ENCODE measurements at places on chromosomes 16 and 17.
A peak's percentile ranks its signal among the peaks of the same experiment; 100 is the strongest.

DNA sequence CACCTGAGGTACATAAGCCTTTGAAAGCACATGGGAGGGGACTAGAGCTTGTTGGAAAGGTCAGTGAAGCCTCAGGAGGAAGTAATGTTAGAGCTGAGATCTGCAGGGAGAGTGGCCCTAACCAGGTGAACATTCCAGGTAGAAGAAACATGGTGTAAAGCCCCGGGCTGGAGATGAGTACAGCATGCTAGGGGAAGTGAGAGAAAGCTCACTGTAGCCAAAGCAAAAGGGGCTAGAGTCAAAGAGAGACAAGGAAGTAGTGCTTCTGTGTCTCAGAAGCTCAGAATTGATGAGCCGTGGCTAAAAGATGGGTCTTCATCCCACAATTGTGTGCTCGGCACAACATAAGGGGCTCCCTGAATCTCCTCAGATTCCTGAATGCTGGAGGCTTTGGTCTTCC is 481.8 kb downstream of the XYLT1 start:
- no peak for DNase-seq

- DNase-seq: no peak
Observed at GRCh38 chr16:72890587-72890986, 157.3 kb downstream of the ZFHX3 start.

GRCh38 chr16:3202903-3203539 is 15.0 kb downstream of the OR1F1 start:
- no peak for DNase-seq

DNA sequence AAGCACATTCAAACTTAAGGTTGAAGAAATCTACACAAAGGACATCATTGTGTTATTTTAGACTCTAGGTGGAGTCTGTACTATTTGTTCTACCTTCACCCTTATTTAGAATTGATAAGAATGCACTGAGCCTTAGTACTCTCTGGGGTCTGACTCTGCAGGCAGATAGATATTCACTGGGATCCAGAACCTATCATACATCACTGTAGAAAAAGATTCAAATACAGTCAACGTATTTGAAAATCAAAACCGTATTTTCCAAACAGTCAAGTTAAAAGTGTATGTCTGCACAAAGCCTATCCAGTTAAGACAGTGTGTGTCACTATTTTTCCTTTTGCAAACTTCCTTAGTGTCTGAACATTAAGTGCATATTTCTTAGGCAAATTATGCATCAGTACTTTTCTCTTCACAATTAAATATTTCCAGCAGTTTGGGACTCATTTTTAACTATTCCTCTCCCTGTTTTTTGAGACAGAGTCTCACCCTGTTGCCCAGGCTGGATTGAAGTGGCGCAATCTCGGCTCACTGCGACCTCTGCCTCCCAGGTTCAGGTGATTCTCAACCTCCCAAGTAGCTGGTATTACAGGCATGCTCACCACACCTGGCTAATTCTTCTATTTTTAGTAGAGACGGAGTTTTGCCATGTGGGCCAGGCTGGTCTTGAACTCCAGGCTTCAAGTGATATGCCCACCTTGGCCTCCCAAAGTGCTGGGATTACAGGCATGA is 22.3 kb downstream of the MOSMO start:
- no peak for DNase-seq

DNA sequence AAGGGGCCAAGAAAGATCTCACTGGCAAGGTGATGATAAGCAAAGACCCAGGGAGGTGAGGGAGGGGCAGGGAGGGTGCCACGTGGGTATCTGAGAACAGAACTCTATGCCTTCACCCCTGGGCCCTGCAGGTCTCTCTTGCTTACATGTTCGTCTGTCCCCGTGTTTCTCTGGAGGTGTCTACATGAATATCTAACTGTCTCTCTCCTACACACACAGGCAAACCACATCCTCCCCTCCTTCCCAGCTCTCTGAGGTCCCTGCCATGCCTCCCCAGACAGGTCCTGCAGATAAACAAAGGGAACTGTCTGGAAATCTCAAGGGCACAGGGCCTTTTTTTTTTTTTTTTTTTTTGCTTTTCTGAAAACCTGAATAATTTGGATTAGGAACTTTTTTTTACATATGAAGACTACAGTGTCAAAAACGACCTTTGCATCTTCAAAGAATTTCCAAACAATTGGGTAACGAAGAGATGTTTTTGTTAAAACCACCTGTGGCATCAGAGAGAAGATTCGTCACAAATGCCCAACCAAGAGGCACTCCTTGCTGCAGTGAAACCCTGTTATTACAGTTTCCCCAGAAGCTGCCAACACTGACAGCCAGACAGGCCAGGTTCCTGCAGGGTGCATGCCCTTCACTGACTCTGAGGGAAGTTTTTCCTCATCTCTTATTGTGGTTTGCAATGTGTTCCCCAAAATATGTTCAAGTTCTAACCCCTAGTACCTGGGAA is 17.8 kb downstream of the PLLP start:
- DNase-seq: no peak

DNA sequence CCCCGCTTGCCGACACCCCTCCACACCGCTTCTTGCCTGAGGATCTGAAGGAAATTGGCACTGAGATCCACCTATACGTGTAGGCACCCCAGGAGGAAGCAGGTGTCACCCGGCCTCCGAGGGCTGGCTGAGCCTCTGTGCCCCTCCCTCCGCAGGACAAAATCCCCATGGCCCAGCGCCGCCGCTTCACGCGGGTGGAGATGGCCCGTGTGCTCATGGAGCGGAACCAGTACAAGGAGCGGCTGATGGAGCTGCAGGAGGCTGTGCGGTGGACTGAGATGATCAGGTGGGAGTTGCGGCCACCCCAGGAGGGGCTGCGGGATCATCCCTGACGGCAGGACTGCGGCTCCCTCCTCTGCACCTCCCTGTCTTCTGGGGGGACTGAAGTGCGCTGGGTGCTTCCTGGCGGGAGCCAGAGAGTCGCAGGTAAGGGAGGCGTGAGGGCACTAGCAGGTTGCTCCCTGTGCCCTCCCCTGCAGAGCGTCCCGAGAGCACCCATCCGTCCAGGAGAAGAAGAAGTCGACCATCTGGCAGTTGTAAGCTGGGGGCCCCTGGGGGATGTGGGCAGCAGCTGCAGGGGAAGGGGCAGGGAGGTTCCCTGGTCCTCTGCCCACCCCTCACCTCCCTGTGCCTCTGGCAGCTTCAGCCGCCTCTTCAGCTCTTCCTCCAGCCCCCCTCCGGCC is 9.0 kb downstream of the NME3 start:
- DNase-seq: no peak

DNA sequence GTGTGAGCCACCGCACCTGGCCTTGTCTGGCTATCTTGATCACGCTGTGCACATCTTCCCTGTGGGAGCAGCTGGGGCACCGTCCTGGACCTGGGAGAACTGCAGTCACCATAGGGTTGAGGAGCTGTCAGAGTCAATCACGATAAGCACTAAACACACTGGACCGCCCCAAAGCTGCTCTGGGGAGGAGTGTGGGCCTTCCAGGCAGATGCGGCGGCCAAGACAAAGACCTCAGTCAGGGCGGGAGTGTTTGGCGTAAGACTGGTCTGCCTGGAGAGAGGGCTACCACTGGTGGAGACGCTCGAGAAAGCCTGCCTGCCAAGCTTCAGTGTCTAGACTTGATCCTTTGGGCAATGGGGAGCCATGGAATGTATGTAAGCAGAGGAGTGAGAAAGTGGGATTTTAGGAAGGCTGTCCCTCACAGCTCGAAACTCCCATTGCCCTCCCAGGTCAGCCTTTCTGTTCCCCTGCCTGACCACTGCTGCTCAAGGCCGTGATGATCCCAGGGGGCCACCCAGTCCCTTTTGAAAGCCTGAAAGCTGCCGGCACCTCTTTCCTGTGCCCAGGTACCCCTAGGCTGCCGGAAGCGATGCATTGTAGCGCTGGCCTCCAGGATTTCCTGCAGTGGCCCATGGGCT is 29.3 kb upstream of the CIBAR2 start:
- no peak for DNase-seq

- no peak for DNase-seq
Observed at GRCh38 chr17:49698005-49698404, 9.8 kb downstream of the SLC35B1 start.

GRCh38 chr17:48031966-48032365 is 5.6 kb downstream of the COPZ2 start:
- DNase-seq: no peak

- DNase-seq: no peak
Observed at GRCh38 chr17:61064087-61064951, 335.3 kb upstream of the TBX2 start.

- no peak for DNase-seq
Observed at GRCh38 chr17:44932096-44932786, 15.3 kb downstream of the KIF18B start.

DNA sequence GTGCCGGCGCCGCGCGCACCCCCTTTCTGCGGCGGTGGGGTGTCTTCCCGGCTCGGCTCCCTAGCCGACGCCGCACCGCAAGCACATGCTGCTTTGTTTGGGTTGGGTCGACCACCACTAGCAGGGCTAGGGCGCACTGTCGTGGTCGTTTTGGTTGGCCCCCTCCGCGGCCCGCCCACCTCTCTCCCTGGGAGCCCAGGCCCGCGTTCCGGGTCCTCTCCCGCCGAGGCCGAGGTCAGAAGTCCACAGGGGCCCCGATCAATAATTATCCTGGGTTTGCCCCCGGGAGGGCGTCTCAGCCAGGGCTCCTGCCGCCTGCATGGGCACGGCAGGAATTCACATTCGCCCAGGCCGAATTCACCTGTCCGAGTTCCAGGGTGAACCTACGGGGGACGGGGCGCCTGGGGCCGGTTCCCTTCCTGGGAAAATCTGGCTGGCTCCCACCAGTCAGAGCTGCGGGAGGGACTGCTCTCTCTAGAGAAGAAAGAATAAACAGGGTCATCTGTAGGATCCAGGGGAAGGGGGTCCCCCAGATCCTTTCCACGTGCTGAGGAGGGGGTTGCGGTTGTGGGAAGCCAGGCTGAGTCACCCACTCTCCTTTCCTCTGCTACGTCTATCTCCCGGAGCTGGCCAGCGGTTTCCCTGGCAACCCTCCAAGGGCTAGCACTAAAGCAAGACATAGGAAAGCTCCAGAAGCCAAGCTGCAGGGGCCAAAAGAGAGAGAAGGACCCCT is 584 bp upstream of the STAT5B start:
- DNase-seq: peak; percentile 45

GRCh38 chr17:78235885-78236284 is 4.5 kb downstream of the TMEM235 start:
- DNase-seq: no peak

GRCh38 chr17:32126325-32126724 is 16.0 kb upstream of the RHOT1 start:
- DNase-seq: no peak

GRCh38 chr17:10058921-10059683 is 139.3 kb downstream of the GAS7 start:
- DNase-seq: no peak

DNA sequence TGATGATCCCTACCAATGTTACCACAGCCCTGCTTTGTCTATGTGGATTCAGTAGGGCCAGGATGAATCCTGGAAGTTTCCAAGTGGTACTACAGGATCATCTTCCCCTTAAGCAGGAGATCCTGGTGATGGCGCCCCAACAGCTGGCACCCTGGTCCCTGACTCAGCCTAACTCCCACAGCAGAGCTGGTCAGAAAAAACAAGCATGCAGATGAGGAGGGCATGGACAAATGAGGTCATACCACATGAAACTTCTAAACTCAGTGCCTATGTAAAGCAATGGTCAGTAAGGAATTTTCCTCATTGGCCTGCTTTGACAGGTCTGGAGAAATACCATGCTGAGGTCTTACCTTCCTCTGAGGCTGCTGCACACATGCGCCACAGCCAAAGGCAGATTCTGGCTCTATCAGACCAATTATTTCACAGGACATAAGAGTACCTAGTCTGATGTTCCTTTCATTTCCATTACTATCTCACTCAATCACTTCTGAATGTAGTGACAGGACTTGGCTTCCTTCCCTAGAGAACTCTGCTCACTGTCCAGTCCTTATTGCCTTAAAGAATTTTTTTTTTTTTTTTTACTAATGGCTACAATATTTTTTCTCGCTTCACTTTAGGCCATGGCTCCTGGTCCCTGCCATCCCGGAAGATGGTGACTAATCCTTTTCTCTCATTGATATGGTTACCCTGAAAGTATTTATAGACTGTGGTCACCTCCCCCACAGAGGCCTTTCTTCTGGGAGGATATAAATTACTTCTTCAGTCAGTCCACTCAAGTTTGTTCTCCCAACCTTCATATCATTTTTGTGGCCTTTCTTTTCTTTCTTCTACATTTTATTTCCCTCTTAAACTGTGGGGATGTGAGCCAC is 525.2 kb upstream of the PSMD7 start:
- DNase-seq: no peak

DNA sequence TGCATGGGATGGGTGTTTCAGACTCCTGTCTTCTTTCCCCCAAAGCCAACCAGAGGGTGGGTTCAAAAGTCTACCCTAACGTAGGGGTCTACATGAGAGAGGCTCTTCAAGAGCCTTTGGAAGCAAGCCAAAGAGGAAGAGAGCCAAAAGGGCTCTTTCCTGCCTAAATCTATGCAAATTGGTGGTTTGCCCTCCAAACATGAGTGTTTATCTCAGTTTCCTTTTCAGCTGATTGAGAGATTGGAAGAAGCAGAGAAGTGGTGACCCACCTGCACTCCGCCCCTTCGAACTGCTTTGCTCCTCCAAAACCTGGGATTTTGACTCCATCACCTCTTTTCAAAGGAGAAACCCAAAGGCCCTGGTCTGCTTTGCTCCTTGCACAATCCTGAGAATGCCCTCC is 65.4 kb upstream of the MAF start:
- no peak for DNase-seq

DNA sequence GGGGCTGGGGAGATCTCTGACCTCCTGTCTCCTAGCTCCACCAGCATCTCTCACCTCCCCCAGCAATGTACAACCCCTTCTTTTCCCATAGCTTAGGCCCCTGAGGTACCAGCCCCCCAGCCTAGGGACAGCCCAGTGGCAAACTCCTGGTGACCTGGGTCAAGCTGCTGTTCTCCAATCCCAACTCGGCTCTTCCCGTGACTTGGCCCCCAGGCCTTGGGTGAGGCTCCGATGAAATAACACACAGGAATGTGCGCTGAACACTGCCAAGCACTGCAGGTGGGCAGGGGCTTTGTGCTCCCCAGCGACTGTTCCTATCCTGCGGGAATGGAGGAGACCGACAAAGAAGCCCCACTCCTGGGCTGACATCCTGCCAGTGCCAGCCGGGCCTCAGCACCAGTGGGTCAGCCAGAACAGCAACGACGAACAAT is 63.7 kb upstream of the AMZ2 start:
- no peak for DNase-seq

GRCh38 chr17:27893841-27894503 is 807 bp upstream of the LYRM9 start:
- DNase-seq: no peak
